ENCODE measurements at places on chromosomes 1 and 21.

- no peak for DNase-seq
Observed at GRCh38 chr1:115240297-115240696, 97.8 kb downstream of the NGF start.

DNA sequence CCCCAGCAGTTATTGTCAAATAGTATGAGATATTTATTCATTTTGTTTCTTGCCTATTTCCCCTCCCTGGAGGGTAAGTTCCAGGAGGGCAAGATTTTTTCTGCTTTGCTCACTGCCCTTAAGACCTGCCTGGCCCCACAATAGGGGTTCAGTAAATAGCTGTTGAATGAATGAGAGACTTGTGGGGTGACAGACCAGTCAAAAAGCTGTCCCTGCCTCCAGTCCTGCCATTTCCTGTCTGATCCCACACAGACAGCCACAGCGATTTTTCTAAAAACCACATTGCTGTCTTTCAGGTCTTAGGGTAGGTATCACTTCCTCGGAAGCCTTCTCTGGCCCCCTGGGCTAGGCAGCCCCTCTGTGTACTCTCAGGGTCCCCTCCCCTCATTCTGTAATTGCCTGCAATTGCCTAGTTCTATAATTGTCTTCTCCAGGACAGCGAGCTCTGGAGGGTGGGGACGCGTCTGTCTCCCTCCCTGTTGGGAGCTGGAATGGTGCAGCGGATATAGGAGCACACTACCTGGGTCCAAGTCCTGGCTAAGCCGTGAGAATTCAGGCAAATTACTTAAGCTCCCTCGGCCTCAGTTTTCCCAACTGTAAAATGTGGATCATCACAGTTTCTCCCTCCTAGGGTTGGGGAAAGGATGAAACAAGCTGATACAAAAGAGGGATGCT is 1.8 kb upstream of the EXTL1 start:
- DNase-seq = no peak

DNA sequence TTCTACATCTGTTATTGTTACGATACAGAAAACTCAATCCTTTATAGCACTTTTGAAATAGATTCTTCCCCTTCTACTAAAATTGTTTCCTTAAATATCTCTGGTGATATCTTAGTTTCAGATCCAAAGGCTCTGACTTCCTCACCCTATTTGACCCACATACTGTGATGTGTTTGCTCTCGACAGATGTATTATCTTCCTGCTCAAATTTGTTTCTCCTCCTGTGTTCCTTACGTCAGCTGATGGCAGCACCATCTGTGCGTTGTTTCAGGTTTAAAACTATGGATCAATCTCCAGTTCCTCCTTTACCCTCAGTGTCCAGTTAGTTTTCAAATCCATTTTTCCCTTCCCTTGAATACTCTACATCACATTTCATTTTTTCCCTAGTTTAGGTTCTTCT is 274.4 kb downstream of the RYR2 start:
- no peak for DNase-seq

GRCh38 chr1:156584813-156585212 is 5.3 kb downstream of the TTC24 start:
- DNase-seq = no peak

GRCh38 chr21:38327984-38328383 is 71.2 kb downstream of the KCNJ15 start:
- no peak for DNase-seq

DNA sequence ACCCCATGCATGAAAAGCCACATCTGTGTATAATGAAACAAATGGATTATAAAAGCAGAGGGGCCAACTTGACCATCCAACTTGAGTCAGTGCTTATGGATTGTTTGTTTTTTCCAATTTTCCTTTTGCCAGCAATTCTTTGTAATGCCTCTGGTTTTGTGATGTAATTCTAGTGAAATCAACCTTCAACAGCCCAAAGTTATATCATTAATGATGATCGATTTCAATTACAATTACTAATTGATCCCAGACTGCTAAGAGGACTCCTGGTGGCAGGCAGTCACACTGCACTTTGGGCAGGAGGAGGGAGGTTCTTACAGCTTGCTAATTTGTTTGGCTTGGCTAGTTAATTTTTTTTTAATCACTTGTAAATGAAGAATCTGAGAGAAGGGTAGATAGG is 552.3 kb downstream of the NUF2 start:
- DNase-seq = no peak

DNA sequence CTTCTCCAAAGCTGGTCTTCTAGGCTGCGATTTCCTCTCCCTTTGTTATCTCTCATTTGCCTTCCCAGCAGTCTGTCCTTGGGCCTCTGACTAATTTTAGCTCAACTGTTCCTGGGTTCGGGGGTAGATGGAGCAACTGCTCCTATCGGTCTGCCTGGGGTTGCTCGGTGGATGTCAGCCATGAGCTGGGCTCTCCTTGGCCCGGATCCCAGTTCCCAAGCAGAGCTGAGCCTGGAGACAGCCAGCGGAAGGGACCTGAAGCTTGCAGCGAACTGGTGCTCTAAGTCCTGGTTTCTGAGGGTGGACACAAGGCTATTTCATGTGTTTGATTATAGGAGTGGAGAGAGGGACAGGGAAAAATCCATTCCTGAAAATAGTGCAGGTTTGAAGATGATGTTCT is 423.0 kb downstream of the RPS6KC1 start:
- DNase-seq = no peak

DNA sequence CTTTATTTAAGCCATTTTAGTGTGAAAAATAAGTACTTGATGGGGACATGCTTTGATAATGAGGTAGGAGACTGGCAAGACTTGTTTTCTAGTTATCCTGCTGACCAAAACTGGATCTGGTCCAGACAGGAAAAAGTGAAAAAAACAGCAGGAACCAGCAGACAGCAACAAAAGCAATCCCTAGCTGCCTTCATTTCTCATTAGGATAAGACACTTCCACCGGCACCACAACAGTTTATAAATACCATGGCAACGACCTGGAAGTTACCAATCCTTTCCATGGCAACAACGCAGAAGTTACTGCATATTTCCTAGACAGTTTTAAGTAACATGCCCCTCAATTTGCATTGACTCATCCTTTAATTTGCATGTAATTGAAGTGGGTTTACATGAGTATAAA is 993.8 kb upstream of the NCAM2 start:
- DNase-seq = no peak

DNA sequence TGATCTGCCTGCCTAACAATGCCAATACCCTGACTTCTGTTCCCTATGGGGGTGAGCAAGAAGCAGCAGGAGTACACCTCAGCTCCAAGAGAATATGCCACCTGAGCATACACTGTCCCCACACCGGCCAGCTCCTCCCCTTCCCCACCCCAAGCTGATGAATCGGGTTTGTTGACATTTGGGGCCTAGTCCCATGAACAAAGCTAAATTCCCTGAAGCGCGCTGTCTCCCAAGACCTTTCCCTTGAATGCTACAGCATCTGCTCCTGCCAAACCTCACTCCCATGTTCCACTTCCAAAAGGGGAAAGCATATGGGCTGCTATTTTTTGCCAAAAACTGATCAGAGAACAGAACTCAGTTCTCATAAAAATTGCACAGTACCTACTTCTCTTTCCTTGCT is 220.4 kb upstream of the CAMK1G start:
- DNase-seq = no peak

DNA sequence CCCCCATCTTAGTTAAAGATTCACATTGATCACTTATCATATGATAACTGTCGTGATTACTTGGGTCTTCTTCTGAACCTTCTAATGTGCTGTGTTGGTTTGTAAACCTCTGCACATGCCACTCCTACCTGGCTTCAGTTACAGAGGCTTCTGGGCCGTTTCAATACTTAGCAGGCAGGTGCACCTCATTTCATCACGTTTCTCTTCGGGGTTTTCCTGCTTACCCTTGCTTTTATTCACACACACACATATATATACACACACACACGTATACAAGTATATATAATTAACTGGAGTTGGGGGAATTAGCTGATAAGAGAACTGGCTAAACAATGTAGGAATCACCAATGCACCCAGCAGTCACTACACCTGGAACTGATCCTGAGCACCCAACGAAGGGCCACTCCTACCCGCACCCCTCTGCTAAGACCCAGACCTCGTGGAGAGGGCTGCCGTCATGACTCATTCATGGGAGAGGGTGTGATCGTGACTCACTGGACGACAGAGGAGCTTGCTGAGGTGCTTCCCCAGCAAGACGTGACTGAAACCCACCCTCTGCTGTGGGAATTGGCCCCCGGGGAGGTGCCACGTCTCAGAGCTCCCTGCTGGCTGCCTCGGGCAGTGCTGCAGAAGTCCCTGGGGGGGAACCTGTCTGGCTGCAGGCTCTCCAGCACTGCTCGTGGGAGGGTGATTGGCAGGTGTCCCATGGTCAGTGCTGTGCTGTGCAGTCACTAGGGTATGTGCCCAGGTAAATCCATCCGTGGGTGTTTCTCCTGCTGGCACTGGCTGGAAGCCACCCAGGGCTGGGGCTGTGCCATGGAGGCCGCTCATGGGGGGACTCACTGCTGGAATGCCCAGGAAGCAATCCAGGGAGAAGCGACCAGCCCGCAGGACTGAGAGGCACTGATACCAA is 166.6 kb downstream of the DYRK1A start:
- no peak for DNase-seq

DNA sequence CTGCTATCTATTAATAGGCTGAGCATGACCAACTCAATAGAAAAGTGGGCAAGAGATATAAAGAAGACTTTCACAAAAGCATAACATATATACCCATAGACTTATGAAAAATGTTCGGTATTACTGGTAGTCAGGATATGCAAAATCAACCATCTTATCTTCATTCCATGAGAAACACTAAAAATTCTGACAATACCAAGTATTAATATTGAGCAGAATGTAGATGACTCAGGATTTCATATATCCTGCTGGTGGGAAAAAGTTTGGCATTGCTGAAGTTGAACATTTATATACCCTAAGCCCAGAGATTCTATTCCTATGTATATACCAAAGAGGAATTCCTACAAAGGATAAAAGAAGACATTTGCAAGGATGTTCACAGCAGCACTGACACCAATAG is 138.3 kb downstream of the CLEC20A start:
- no peak for DNase-seq

GRCh38 chr21:14273736-14274538 is 58.0 kb downstream of the RBM11 start:
- no peak for DNase-seq

GRCh38 chr1:33346927-33347649 is 26.2 kb upstream of the A3GALT2 start:
- no peak for DNase-seq

DNA sequence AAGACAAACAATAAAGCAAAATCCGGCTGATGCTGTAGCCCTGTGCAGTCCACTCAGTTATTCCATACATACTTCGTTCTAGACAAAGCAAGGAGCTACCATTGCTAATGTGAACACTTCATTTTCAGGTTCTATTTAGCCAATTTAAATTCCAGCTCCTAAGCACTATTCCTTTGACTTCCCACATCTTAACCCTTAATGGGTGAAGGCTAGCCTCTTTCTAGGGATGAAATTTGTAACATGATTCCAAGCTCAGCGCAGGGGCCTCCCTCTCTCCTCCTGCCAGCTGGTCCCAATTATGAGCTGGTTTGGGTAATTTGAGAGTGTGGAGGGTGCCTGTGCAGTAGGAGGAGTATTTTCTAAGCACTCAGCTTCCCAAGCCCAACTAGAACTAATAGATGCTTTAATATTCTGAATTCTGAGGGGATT is 53.9 kb upstream of the PTGFRN start:
- peak; percentile 42 for DNase-seq
